ENCODE measurements at places on chromosomes 4 and X.

- DNase-seq, result no peak
These were observed 87.6 kb upstream of the SLC4A4 start for GRCh38 chr4:71251261-71251660.

- DNase-seq, result no peak
These were observed 23.9 kb upstream of the GPR34 start for GRCh38 chrX:41664908-41665307.

DNA sequence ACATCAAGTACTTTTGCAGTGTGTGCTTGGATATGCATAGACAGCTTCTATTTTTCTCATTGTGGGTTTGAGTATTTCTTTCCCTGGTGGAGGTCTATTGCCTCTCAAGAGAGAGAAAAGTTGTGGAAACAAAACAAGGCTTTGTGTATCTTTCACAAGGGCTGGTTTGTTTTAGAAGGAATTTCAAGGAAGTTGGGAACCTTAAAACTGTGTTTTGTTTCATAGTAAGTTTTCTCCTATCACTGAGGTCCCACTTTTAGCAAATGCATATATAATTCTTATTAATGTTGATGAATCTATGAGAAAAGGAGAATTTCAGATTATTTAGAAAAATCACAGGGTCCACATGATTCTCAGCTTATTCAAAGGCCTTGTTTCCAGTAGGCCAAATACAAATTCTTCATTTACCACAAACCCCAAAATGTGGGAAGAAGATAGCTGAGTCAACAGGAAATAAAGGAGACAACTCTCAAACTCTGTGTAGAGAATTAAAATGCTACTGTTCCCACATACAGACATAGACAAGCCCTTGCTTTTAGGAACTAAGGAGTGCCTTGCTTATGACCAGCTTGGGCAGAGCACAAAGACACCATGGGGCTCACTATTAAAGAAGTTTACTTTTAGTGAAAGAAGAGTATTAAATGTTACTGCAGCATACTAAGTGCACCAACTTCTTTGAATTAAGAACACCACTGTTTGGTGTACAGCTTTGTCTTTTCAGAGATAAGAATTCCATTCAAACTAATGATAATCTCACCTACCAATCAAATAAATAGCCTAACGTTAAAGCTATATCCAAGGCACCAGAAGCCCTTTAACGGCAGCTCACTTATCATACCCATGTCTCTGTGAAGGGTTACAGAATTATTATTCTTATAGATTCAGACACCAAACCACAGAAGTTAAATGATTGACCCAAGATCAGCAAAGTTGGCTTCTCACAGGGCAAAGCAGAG is 177.4 kb upstream of the LEF1 start:
- DNase-seq, result no peak

DNA sequence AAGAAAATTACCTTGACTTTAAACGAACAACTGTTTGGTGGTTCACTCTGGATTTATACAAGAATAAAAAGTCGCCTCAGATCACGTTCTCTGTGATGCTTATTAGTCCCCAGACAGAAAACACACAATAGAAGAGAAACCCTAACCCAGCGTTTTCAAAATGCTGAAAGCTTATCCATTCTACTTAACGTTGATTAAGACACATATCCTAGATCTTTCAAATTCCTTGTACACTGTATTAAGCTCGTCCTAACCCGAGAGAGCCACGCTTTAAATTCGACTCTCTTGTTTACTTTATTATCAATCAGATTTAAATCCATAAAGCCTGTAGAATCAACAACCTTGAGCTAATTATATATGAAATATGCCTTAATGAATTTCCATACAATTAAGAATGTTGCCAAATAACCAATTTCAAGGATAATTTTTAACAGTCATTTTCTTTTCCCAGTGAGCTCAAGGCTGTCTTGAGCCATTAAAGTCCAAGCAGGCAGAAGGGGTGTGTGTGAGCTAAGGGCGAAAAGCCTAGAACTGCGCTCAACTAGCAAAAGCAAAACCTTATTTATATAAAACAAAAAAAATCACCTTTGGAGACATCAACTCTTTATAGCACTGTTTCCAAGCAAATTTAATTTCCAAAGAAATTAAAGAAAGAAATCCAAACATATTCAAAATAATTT is 981 bp upstream of the PITX2 start:
- no peak for DNase-seq

DNA sequence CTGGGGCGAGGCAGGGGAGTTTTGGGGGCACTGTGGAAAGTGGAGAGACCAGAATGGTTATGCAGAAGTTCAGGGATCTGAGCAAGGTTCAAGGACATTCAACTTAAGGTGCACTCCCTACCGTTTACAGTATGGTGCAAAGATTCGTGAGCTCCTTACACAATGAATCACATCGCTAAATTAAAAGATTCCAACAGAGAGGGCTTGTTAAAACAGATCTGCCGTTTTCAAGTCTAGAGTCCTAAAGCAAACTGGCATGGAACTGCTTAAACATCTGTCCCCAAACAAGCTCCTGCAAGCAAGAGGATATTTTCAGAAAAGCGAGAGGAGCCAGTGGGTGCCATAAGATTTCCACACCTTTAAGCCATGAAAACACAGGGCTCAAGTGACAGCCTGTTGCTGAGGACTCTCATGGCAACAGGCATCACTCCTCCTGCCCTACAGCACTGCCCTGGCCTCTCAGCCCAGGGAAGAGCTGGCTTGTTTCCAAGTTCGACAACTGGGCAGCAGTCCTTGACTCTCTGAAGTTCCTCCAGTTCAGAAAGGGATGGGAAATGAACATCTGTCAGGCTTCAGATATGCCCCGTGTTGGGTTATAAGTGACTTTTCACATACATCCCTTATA is 10.0 kb downstream of the FAM184B start:
- DNase-seq, result no peak

- no peak for DNase-seq
These were observed 15.8 kb downstream of the HMX1 start for GRCh38 chr4:8855818-8856245.

DNA sequence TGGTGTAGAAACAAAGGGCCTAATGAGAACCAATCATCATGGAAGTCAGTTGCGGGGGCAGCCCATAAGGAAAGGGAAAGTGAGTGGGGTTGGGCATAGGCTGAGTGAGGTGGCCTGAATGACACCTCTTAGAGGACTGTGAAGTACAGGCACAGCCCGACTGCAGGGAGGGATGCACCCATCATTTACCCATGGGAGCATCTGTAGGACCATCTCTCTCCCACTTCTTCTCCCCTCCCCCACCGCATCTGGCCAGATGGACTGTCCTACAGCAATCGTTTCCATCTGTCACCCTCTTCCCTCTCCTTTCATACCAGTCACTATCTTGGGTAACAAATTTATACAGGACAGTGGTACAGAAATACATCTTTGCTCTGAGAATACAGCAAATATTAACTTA is 4.2 kb downstream of the STBD1 start:
- no peak for DNase-seq
